ENCODE measurements at places on chromosomes 6 and 20.
A peak's percentile ranks its signal among the peaks of the same experiment; 100 is the strongest.

- no peak for DNase-seq
- no peaks in the 10 kb centered on the region for H3K4me1 ChIP-seq
- H3K36me3 ChIP-seq = no peaks in the 10 kb centered on the region
- no peak overlapping the region for H3K27ac ChIP-seq
- no peaks in the 10 kb centered on the region for H3K27me3 ChIP-seq
Observed at GRCh38 chr6:72841195-72841594, 219.3 kb downstream of the KCNQ5 start.

GRCh38 chr6:42304053-42304712, 86.5 kb upstream of the MRPS10 start:
- no peak overlapping the region for H3K4me3 ChIP-seq
- H3K4me1 ChIP-seq = peaks cover 7% of the 10 kb centered on the region
- DNase-seq = no peak
- peak overlapping the region; percentile 41 for H3K27ac ChIP-seq

DNA sequence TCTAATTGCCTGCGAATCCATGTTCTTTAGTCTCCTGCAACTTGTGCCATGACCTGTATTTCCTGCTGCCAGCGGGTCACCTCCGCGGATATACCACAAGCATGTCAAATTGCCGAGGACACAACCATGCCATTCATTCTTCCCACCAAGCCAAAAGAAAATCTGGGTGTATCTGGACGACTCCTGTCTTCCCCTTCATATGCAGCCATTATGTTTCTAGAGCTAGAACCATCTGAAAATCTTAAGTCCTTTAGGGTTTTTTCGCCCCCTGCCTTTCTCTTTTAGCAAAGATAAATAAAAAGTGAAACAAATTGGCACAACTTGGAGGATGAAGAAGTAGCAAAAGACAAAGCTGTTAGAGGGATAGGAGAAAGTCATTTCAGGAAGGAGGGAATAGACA, 242.6 kb downstream of the ARID1B start:
- H3K27ac ChIP-seq = peak overlapping the region; percentile 99
- no peaks in the 10 kb centered on the region for H3K36me3 ChIP-seq
- peak overlapping the region; percentile 65 for H3K4me3 ChIP-seq
- H3K27me3 ChIP-seq = no peaks in the 10 kb centered on the region

- no peak for DNase-seq
- H3K4me1 ChIP-seq = no peaks in the 10 kb centered on the region
- H3K27me3 ChIP-seq = peaks cover 28% of the 10 kb centered on the region
- no peak overlapping the region for H3K4me3 ChIP-seq
Observed at GRCh38 chr6:12442455-12442854, 152.3 kb downstream of the EDN1 start.
